ENCODE measurements at places on chromosomes 4 and X. TPM values are rescaled to one million over a fixed set of nuclear protein-coding genes. Genes with fewer than 3 reads are reported as not detected.
A peak's percentile ranks its signal among the peaks of the same experiment; 100 is the strongest.

- DNase-seq = no peak
Measured at GRCh38 chr4:47510506-47511143, 25.6 kb downstream of the ATP10D start.

STATH gene
- total RNA-seq = not detected

PCDH10 gene
- total RNA-seq = under 0.01 TPM

NAP1L2 gene
- total RNA-seq = 1.7 TPM

RNF128 gene
- not detected for total RNA-seq

- DNase-seq = no peak
Measured at GRCh38 chr4:43113196-43113595, 220.7 kb downstream of the GRXCR1 start.

PRDM8 gene
- 2.1 TPM for total RNA-seq

DNA sequence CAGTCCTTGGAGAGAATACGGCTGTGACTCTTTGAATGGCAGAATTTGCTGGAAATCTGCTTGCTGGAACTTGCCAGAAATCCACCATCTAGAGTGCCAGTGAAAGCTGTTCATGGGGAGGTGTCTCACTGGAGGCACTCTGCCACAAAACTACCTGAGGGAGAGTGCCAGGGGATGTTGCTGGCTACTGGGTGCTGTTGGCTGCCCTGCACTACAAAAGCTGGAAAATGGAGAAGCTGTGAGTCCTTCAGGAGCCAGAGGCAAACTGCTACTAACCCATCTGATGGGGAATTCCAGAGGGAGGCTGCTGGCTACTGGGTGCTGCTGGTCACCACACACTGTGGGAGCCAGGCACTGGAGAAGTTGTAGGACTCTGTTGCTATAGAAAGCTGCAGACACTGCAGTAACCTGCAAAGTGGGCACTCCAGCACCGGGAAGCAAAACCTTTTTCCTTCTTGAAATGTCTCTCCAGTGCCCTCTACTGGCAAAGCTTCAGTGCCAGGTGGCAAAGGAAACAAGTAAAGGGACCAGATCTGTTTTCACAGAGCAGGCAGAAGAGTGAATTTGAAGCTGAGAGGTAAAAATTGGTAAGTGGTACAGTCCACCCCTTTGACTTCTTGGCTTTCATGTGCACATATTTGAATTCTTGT is 47.8 kb upstream of the HSD17B10 start:
- peak; percentile 41 for DNase-seq

All from dermis microvascular lymphatic vessel endothelial cell (primary cell).